ENCODE measurements at places on chromosomes 7 and 10.

GRCh38 chr7:77360104-77360503, 56.0 kb downstream of the GSAP start:
- no peak for DNase-seq

GRCh38 chr10:7070950-7071349, 339.9 kb downstream of the SFMBT2 start:
- DNase-seq = no peak

GRCh38 chr10:22752272-22752889, 38.0 kb upstream of the PIP4K2A start:
- DNase-seq = no peak

GRCh38 chr10:96764425-96765060, 44.2 kb upstream of the PIK3AP1 start:
- DNase-seq = no peak

DNA sequence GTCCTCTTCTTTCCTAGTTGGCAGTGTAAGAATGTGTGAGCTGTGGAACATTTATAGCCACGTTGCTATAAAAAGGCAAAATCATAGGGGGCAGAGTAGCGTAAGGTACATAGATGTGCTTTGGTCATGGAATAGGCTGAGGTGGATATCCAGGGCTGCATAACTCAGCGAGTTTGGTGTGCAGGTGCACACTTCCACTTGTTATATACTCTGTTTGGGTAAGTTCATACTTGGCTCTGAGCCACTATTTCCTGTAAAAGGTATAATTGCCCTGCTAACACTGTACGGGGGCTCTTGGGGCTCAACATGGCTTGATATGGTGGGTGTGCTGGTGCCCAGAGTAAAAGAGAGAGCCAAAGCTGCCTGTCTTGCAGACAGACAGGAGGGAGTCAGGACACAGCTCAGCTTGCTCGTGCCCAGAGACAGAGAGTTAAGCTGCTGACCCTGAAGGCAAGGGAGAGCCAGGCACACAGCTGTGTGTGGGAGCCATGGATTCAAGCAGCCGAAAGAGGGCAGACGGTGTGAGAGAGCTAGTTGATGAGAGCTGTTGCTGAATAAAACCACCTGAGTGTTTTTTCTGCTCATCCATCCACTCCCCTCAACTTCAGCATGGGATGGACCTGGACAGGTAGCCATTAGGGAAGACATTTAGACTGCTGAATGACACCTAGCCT, 126.7 kb downstream of the DKK1 start:
- DNase-seq = no peak

DNA sequence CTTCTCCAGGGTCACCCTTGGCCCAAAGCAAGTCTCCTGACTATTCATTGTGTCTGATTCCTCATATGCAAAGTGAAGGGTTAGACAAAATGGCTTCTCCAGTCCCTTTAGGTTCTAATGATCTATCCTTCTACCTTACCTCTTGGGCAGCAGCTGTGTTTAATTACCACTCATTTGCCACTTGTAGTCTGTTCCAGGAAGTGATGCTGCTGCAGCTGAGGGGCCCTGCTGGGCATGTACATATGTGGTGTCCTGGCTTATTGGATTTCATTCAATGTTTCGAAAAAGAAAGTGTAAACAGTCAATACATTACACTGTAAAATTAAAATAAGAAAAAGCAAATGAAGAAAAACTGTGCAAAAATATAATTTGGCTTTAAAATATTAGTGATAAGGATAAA, 36.6 kb downstream of the SCIN start:
- DNase-seq = no peak

DNA sequence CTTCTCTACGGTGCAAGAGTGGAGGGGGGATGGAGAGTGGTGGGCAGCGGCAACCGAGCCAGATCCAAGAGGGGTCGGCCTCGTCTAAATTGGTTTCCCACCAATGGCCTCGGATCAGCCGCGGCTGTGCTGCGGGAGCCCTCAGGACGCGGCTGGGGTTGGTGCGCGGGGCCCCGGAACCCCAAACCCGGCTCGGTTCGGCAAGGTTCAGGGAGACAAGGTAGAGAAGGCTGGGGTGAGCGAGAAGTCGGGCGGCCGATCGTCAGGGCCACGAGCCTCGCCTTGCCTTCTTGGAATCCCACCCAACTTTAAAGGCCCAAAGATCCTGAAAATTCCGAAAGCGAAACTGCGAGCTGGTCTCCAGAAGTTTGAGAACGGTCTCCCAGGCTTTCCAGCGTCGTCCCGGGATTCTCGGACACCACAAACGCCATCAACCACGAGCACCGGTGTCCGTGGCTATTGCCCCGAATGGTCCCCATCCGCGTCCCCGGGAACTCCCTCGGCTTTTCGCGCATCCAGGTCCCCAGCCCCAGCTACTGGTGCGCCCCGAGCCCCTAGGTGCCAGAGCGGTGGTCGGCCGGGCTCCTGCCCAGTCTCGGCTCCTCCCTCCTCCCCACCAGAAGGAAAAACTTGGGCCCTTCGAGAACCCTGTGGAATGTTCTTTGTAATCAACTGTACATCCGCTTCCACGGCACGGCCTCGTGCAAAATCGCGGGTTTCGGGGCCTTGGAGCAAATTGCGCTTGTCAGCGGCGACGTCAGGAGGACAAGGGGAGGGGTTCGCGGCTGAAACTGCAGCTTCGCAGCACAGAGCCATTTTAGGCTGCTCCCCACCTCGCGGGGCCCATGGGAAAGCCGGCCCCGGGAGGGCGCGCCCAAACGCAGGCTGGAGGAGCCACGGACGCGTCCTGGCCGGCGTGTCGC, 3.2 kb downstream of the SFMBT2 start:
- DNase-seq = no peak

GRCh38 chr10:49744924-49745605, 17.1 kb downstream of the OGDHL start:
- DNase-seq = no peak

DNA sequence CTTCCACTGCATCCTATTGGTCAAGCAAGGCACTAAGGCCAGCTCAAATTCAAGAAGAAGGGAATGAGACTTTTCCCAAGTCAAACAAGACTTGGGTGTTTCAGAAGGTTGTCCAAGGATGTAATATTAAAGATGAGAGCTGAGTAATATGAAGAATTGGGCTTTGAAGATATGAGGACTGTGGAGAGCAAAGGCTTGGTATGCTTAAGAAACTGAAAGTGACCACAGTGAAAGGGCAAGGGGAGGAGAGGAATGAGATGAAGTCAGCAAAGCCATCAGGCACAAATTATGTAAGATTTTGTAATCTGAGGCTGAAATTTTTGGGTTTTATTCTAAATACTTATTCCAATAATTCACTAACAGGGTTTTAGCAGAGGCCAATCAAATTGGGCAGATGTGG, 38.6 kb upstream of the NPY start:
- DNase-seq = no peak

GRCh38 chr10:6592080-6592479, 12.0 kb upstream of the PRKCQ start:
- no peak for DNase-seq

- no peak for DNase-seq
Measured at GRCh38 chr10:61390851-61391250, 62.3 kb downstream of the TMEM26 start.

GRCh38 chr7:135188298-135188984, 17.9 kb upstream of the CYREN start:
- DNase-seq = no peak

DNA sequence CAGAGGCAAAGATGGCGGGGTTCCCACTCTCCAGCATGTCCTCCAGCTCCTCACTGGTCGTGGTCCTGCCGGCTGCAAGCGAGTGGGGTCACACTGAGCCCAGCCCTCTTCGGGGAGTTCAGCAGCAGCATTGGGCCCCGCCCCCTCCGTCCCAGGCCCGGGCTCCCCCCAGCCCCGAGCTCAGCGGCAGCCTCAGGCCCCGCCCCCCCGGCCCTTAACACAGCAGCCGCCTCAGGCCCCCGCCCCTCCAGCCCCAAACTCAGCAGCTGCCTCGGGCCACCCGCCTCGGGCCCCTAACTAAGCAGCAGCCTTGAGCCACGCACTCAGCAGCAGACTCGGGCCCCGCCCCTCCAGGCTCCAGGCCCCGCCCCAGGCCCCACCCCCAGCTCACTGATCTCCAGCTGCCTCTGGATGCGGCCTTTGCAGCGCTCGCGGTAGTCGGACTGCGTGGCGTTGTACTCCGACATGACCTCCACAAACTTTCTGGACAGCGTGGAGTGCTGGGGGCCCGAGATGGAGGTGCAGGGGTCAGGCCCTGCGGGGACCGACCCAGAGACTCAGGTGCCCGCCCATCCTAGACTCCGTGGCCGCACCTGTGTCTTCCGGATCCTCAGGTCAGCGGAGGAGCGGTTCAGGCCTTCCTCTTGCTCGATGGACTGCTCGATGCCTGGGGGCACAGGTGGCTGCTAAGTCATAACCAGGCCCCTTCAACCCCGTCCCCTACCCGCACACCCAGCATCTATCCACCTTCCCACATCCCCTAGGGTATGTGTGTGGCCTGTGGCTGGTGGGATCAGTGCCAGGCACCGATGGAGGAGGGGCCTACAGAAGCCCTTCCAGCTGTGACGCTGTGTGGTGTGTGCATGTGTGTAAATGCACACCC, 15.5 kb downstream of the STX1A start:
- no peak for DNase-seq

- no peak for DNase-seq
Measured at GRCh38 chr10:62858364-62858763, 42.2 kb upstream of the EGR2 start.

DNA sequence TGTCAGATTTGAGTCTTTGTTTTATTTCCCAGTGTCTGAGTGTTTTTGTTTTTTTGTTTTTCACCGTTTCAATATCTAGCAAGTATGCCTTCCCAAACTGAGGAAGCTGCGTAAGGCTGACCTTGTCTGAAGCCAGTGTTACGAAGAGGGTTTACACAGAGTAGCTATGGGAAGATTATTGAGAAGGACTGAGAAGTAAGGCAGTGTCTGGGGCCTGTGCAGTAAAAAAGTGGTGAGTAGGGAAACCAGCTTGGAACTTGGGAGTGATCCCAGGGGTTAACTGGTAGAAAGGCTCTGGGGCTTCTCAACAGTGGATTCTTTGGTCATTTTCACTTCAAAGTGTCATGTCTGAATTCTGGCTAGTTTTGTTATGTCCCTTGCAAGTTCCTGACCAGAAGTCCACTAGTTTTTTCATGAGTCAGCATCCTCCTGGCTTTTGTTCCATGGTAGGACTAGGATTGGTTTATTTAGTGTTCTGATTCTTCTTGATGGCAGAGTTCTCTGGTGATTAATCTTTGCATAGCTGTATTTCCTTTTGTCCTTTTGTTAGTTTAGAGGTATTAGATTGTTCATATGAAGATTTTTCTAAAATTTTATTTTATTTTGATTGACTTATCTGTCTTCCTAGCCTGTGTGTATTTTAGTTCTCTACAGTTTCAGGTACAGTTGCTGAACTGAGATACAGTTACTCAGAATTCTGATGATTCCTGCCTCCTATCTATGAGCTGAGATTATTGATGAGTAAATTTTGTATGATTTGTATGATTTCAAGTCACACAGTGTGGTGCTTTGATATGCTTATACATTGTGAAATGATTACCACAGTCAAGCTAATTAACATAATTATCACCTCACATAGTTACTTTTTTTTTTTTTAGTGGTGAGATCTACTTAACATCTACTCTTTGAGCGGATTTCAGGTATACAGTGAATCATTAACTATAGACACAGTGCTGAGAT, 19.0 kb downstream of the GARS1 start:
- no peak for DNase-seq

GRCh38 chr7:44617225-44617890, 10.9 kb downstream of the OGDH start:
- no peak for DNase-seq

DNA sequence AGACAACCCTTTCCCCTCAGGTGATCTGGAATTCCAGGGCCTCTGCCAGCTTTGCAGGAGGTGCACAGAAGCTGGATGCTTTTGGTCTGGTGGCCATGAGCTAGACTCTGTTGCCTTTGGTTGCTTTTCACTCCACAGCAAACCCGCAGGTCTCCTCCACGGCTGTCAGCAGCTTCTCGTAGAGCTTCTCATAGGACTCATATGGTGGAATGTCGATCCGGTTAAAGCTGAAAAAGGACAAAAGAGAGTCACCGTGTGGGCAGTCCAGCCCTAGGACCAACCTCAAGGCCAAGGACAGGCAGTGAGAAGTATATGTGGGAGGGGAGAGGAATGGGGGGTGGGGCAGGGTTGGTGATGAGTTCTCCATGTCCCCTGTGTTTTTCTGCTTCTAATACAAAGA, 113.5 kb downstream of the SMURF1 start:
- no peak for DNase-seq

DNA sequence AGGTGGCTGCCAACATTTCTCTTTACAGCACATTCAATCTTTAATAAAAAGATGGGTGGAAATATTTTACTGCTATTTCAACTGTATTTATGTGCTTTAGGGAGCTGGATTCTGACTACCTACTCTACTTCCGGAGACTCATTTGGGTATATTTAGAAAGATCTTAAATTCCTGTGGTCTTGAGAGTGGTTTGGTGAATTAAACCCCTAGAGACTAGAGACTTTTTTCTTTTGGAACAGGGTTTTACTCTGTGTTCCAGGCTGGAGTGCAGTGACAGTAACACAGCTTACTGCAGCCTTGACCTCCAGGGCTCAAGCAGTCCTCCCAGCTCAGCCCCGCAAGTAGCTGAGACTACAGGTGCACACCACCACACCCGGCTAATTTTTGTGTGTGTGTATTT, 79.0 kb upstream of the HABP2 start:
- DNase-seq = no peak

DNA sequence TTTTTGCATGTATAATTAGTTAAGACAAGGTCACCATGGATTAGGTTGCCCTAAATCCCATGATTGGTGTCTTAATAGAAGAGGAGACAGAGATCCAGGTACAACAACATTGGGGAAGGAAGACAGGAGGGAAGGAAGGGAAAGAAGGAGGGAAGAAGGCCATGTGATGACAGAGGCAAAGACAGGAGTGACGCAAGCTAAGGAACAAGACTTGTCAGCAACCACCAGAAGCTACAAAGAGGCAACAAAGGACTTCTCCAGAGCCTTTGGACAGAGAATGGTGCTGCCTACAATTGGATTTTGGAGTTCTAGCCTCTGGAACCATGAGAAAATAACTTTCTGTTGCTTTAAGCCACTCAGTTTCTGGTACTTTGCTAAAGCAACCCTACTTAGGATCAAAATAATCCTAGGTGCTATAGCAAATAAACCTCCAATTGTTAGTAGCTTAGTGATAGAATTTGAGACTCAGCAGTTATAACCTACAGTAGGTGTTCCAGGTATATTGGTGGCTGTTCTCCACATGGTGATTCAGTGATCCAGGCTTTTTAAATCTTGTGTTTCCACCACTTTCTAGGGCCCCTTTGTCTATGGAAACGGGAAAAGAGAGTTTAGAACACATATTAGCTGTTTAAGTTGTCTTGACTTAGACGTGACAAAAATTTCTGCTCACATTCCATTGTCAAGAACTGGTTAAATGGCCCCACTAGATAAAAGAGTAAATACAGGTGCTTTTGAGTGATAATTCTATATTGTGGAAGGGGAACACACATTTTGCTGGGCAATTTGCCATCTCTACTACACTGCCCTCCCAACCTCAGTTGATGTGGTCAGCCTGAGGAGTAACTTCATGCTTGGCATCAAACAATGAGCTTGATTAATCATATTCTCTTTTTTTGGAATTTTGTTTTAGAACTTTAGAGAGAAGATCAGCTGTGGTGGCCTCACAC, 70.5 kb upstream of the SP4 start:
- DNase-seq = no peak

GRCh38 chr7:45031829-45032228, 31.8 kb downstream of the CCM2 start:
- no peak for DNase-seq

GRCh38 chr10:70850097-70850496, 34.3 kb downstream of the SGPL1 start:
- no peak for DNase-seq

GRCh38 chr10:20936396-20936795, 39.3 kb upstream of the NEBL start:
- no peak for DNase-seq

GRCh38 chr7:148543-148931, 43.8 kb upstream of the FAM20C start:
- DNase-seq = no peak

Data from NCI-H446 treated with DMSO at 0.1 percent for 48 hours (cell line).